Astrocyte of the spinal cord (primary cell): ENCODE measurements at places on chromosomes 5 and 9.

- no peak for DNase-seq
Measured at GRCh38 chr9:99748266-99748665, 73.4 kb upstream of the NR4A3 start.

- DNase-seq: no peak
Measured at GRCh38 chr5:43041110-43041668, 1.1 kb upstream of the ANXA2R start.

DNA sequence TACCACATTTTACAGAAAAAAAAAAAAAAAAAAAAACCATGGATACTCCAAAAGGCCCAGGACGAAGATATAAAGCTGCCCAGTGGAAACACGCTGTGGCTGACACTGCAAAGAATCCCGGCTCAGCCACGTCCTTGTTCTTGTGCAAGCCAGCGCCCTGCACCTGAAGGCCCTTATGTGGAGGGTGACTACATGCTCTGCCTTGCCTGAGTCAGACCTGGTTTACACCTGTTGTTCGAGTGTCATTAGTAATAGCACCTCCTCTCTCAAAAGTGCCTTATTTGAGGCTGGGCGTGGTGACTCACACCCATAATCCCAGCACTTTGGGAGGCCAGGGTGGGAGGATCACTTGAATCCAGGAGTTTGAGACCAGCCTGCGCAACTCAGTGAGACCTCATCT, 54.3 kb upstream of the ZSWIM6 start:
- DNase-seq: no peak

DNA sequence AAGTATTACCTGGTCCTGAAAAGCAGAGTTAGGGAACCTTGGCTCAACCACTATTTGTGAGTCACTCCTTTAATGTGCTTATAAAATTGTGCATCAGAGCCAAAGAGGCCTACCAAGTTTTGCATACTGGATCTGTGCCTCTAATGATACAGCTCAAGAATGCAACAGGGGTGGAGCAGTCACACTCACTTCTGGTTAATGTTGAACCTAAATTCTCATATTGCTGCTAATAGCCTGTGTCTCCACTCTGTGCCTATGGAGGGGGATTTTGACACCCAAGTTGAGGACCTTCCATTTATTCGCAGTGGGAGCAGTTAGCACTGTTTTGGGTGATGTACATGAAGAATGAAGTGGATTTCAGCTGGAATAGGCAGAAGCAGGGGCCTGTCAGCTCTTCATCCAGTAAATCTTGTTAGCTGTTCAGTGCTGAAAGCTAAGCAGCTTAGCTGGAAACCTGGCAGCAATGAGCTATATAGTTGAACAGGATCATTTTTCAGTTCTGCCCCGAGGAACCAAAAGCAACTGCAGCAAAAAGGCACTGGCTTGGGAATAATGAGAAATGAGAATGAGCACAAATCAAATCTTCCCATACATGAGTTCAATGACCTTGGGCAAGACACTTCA, 9.7 kb downstream of the SH3TC2 start:
- peak; percentile 75 for DNase-seq

DNA sequence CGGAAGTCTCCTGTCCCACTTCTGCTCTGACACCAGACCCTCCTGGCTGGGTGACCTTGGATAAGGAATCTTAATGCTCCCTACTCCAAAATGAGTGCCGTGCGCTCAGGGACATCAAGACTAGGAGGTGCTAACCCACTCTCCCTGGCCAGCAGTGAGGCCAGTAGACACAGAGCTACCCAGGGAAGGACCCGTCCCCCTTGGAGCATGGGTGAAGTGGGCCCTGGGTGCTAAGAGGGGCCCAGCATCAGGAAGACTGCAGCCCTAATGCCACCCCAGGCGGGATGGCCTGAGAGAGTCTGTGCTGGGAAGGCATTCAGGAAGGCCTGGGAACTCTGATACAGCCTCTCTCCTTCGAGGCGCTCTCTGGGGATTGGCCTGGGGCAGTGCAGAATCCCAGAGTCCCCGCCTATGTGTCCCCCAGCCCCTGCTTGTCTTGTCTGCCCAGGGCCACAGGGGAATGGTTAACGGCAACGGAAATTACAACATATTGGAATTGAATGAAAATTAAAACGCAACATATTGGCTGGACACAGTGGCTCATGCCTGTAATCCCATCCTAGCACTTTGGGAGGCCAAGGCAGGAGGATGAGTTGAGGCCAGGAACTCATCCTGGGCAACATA, 29.7 kb upstream of the RNU6ATAC start:
- DNase-seq: no peak

DNA sequence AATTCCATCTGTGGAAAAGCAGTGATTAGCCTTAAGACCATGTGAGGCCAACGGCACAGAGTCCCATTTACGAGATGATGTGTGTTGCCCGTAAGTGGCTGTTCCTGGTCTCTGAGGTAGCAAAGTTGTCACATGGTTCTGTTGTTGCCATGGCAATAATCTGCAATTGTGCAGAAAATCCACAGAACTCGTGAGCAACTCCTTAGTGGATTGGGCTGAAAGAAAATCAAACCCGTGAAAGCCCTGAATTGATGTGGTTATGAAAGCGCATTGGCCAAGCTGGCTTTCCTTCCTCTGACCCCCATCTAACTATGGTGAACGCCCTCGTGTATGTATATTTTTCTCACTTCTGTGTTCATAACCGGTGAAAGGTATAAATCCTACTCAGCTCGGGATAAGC, 614.7 kb downstream of the EBF1 start:
- no peak for DNase-seq

GRCh38 chr9:2290382-2290781, 275.2 kb downstream of the SMARCA2 start:
- DNase-seq: no peak

DNA sequence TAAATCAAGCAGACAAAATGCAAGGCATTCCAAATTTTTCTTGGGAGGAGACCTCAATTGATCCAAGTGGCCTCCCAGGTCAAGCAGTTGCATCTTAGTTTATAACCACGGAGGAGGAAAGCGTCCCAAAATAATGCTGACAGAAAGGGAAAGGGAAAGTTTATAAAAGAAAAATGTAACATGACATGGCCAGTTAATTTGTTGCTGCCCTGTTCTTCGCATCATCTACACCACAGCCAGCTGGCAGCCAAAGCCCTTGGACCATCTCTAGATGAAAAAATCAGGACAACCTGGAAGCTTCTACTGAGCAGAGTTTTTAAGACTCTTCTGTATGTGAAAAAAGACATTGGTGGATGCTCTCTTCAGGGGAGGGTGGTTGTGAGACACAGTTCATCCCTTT, 128.8 kb upstream of the FBXL7 start:
- no peak for DNase-seq

DNA sequence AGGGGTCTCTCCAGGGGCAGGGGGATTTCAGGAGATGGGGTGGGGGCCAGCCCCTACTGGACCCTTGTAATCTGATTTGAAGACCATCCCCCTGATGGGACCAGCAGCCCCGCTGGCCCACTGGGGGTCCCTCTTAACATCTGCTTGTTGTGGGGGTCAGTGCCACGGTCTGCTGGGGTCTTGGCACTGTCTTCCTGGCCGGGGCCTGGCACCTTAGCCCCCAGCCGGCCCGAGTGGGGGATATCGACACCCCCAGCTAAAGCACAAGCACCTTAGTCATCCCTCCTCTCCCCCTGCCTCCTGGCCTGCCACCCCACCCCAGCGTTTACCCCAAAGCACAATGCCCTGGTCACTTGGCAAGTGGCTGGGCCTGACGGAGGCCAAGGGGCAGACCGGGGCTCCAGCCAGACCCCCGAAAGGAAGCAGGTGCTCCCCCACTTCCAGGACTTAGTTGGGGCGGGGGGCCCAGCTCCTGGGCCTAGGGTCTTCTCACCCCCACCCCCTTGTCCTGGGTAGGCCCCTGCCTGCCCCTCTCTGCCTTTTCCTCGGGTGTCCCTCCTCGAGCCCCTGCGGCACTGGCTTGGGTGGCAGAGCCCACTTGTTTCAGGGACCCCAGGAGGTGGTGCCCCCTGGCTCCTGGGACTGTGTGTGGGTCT, 1.4 kb upstream of the NFX1 start:
- DNase-seq: no peak

DNA sequence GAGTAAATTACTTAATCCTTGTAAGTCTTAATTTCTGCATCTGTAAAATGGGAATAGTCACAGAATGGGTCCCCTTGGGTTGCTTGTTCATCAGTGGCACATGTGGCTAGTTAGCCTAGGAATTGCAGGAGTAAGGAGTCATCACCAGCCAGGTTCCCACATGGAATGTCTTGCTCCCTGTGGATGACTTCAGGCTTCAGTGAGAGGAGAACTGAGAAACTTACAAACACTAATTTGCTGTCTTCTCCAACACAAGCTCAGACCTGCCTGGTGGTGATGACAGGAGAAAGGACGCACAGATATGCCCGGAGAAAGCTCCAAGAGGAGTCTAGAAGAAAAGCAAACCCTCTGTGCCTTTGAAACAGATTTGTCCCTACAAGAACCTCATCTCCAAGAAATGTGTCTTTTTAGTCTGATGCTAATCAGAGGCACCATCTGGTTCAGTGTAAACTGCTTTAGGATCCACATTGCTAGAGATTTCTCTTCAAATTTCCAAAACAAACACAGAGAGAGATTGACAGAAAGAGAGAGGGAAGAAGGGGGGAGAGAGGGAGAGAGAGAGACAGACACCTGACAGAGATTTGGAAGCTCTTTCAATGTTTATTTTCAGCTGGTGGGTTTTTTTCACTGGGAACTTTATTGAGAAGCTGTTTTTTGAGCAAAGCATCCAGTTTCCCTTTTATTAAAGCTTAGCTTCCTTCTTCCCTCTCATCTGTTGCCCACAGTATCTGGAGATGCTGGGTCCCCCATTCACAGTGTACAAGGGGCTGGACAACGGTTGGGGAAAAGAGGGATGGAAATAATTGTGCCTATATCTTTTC, 128.3 kb downstream of the DOCK2 start:
- DNase-seq: no peak

DNA sequence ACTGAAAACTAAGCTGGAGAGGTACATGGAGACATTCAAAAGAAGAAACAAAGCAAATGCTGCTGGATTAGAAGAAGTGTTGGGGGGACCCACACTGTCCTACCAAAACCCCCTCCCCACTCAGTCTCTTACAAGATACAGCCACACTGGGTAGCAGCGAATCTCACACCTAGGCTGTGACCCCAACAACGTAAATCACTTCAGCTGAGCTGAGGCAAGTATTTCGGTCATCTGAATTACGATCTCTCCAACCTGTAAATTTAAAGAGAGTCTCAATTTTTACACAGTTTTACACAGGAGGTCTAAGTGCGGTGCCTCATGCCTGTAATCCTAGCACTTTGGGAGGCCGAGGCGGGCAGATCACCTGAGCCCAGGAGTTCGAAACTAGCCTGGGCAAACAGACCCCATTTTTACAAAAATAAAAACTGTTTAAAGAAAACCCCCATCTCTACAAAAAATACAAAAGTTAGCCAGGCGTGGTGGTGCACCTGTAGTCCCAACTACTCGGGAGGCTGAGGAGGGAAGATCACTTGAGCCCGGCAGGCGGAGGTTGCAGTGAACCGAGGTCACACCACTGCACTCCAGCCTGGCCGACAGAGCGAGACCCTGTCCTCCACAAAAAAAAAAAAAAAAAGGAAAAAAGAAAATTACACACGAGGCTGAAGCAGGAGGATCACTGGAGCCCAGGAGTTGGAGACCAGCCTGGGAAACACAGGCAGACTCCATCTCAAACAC, 3.4 kb downstream of the CAMSAP1 start:
- no peak for DNase-seq

DNA sequence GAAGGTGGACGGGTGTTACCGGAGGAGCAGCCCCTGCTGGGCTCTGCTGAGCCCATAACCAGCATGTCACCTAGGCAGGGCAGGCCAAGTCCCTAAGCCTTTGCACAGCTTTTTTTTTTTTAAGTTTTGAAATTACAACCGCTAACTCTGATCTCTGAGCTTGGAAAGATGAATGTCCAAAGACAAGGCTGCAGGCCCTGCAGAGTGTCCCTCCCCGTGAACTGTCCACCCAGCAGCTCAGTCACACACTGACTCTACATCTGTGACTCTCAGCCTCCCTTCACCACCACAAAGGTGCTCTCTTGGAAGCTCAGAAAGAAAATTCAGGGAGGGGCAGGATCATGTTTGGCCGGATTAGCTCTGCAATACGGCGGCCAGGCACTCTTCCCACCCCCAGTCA, 119.0 kb upstream of the PPP1R26 start:
- no peak for DNase-seq

DNA sequence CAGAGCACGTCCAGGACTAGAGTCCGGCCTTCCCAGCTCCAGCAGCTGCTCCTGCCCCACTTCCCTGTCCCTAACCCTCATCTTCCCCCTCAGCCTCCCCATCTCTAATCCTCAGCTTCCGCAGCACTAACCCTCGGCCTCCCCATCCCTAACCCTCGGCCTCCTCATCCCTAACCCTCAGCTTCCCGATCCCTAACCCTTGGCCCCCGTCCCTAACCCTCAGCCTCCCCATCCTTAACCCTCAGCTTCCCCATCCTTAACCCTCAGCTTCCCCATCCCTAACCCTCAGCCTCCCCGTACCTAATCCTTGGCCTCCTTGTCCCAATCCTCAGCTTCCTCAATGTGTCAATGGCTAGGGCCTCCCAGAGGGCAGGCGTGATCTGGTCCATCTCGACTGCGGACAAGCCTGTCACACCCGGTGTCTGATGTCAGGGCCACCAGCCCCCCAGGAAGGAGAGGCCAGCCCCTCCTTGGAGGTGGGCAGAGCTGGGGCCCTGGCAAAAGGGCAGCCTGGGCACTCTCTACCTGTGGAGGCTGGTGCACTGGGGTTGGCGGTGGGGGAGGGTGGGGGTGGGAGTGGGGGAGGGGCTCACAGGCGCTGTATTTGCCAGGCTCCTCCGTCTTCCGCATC, 1.4 kb downstream of the OBP2B start:
- DNase-seq: no peak

DNA sequence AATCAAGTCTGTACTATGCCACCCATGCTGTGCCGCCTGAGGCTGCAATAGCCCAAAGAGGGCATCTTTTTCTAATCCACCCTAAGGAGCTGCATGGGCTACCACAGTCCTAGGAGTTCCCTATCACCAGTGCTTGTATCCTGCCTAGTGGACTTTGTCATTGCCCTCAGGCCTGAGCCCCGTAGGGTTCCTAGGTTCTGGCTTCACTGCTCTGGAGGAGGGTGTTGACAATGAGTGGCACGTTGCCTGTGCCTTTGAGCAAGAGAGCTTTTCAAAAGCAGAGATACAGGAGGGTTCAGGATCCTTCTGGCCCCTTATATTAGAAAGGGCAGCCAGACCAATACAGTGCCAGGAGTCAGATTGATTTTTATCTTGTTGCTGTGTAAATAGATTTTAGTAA, 93.0 kb downstream of the PRDM6 start:
- no peak for DNase-seq

- no peak for DNase-seq
Measured at GRCh38 chr5:175616083-175616482, 41.8 kb upstream of the HRH2 start.

DNA sequence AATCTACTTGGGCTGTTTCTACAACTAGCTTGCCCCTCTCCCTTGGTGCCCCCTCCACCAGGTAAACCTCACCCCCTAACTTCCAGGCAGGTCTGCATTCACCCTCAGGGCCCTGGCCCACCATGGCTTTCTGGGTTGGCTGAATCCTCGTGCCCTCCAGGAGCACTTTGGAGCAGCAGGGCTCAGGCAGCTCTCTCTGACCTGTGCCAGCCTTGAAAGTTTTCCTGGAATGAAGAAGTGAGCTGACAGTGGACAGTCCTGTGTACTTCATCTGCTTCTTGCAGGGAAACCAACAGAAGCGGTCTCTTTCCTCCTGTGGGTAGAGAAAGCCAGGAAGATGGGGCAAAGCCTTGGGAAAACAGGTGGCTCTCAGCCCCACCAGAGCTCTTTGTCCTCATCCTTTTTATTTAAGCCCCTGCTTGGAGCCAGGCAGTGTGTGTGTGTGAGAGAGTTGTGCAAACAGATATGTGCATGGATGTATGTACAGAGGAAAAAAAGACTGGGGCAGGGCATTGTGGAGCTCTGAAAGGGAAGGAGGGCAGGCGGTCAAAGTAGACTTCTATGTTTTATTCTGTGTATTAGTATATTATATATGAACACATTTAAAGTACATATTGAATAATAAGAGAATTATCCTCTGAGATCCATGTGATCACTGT, 62.3 kb upstream of the SPRY4 start:
- no peak for DNase-seq
